AG04450 (cell line): ENCODE measurements at places on chromosomes 7 and 10. TPM values are rescaled to one million over a fixed set of nuclear protein-coding genes. Genes with fewer than 3 reads are reported as not detected.

- no peak for DNase-seq
Measured at GRCh38 chr10:14429043-14429700, 98.4 kb upstream of the FRMD4A start.

- DNase-seq: no peak
Measured at GRCh38 chr10:101687071-101687658, 7.8 kb downstream of the FBXW4 start.

DNA sequence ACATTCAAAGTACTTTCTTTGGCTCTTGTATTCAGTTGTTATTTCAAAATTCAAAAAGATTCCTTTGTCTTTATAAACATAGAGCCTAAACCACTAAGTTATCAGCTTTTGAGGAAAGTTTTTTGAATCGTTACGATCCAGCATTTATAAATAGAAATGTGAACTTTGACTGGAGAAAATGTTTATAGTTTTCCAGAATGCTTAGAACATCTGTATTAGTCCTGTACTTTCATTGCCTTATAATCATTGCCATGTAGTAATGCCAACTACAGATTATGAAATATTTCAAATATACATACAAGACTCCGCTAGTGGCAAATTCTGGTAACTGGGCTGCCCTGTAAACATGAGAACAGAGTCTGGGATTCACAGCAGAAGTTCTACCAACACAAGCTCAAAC lies 191.3 kb upstream of the PRKCQ start:
- DNase-seq: no peak

- no peak for DNase-seq
Measured at GRCh38 chr10:44186821-44187220, 198.1 kb downstream of the CXCL12 start.

GRCh38 chr10:78721231-78721630 lies 347.5 kb upstream of the ZMIZ1 start:
- no peak for DNase-seq

Gene PNLIPRP1
- polyA plus RNA-seq: not detected in 2 replicates

Gene MAT1A
- polyA plus RNA-seq: not detected in 2 replicates

Gene SKAP2
- 14.1 and 16.0 TPM in 2 replicates for polyA plus RNA-seq
